ENCODE measurements at places on chromosomes 1 and 21.

GRCh38 chr1:61904354-61904753, 162.1 kb downstream of the PATJ start:
- DNase-seq: no peak

- no peak for DNase-seq
Observed at GRCh38 chr1:60809204-60809980, 273.0 kb upstream of the NFIA start.

DNA sequence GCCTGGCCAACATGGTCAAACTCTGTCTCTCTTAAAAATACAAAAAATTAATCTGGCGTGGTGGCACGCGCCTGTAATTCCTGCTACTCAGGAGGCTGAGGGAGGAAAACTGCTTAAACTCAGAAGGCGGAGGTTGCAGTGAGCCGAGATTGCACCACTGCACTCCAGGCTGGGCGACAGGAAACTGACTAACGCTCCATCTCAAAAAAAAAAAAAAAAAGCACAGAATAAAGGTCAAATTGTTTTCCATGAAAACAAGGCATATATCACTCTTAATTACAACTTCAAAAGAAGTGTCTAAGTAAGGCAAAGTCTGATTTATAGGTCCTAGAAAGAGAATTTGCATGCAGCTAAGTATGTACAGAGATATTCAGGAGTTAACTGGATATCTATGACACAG, 25.6 kb downstream of the EYA3 start:
- peak; percentile 49 for DNase-seq

- DNase-seq: no peak
Observed at GRCh38 chr1:117466761-117467160, 99.5 kb downstream of the MAN1A2 start.

DNA sequence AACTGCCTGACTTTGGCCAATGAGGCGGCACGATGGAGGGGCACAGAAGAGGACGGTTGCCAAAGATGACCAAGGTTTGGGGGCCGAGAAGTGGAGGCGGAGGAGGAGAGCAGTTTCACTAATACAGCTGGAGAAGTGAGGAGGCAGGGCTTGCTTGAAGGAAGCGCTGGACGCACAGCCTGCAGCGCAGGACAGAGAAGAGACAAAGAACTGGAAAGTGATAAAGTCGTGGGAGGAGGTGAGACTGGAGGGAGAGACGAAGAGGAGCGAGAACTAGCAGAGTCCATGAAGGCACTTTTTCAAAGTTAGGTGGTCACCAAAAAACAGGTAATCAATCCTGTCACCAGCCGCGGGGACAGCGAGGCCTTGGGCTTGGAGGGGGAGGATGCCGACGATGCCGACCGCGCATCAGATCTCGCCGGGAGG, 771 bp downstream of the PACC1 start:
- no peak for DNase-seq

DNA sequence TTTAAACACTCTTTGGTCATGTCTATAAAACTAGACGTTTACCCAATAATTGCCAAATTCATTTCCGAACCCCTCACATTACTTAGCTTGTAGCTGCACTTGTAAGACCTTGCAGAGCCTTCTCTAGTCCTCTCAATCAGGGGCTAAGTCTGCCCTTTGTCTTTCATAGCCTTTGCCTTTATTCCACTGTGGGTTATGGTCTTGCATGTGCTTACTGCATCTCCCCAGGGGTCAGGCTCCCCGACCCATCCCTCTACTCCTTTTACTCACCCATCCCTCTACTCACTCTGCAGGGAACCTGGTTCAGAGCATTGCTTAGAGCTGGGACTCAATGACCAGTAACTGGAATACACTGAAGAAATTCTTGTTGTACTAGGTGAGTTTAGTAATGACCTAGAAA, 235.4 kb downstream of the PCP4 start:
- no peak for DNase-seq

GRCh38 chr1:244755673-244756072, 79.8 kb upstream of the COX20 start:
- no peak for DNase-seq

DNA sequence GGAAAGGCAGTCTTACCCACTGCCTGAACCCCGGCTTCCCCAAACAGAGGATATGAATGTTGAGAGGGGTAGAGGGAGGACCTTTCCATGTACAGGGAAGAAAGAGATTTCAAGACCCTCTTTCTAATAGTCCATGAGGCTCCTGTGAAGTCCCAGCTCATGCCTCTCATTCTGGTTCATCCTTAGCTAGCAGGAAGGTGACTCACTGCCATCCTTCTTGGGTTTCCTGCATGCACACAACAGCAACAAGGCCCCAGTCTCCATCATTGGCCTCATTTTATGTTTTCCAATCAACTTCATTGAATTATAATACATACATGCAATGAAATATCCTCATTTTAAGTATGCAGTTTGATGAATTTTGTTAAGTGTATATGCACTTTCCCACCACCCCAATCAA, 46.2 kb downstream of the SYT2 start:
- no peak for DNase-seq

DNA sequence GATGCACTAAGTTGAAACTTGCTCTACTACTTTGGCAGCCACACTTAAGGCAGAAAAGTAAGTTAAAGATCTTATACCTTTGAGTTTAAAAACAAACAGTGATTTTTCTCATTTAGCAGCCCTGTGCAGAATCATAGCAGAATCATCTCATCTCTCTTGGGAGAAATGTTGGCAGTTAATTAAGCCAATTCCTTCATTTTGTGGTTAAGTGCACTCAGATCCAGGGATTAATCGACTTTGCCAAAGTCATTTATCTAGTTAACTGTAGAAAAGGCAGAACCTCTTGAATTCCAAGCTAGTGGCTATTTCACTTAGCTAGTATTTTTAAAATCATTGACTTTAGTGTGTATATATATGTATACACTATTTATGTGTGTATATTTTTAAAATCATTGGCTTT, 125.0 kb downstream of the GPR52 start:
- no peak for DNase-seq

- no peak for DNase-seq
Observed at GRCh38 chr21:36105327-36105842, 29.5 kb upstream of the CBR3 start.

DNA sequence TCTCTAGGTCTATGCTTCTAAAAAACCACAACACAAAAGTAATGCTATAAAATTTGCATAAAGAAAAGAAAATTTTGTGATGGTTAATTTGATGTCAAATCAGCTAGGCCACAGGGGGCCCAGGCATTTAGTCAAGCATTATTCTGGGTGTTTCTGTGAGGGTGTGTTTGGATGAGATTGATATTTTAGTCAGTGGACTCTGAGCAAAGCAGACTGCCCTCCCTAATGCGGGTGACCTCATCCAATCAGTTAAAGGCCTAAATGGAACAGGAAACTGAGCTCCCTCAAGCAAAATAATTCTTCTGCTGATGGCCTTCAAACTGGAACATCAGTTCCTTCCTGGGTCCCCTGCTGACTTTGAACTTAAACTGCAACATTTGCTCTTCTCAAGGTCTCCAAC, 358.0 kb downstream of the DSCAM start:
- no peak for DNase-seq

DNA sequence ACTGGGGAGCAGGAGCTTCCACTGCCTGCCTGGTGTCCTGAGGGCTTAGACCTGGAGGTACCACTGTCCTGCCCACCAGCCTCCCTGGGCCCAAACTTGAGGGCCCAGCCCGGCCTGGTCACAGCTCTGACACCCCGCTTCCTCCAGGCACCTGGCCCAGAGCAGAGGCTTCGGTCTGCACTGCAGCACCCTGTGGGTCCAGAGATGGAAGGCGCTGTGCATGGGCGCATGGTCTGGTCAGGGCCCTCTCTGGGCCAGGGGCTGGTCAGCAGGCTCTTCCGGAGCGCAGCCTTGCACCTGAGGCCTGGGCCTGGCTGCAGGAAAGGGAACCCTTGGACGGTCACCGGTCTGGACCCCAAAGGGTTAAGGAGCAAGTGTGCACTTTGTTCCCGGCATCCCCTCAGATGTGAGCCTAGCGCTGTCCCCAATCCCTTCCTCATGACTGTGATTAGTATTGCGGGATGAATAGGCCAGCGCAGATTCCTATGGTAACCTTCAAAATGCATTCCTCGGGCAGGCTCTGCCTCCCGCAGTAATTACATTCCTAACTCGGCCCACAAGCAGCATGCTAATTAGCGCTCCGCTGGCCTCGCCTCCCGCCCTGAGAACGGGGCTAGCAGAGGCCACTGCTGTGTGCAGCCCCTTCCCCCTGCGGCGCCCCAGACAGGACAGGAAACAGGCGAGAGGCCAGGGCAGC, 36.3 kb downstream of the PRDM16 start:
- no peak for DNase-seq

- no peak for DNase-seq
Observed at GRCh38 chr1:25815208-25816111, 4.3 kb upstream of the MTFR1L start.

DNA sequence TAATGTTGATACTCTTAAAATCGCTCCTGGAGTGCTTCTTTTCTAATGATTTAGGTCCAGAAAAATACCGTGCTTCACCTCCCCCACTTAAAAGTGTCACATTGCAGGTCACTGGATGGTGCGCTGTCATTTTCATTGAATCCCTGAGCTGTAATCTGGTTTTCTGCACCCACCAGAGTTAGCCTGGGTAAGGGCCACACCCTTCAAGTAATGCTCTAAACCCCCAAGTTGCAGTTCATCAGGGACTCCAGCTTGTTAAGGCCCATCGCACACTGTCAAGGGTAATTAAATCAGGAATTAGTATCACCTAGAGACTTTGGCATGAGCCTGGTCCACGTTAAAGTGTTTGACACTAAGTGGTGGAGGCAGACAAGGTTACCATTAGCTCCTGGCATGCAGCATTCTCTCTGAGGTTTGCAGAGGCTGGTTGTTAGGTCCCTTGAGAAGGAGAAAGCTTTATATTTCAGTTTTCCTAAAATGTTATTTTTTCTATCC, 34.0 kb downstream of the ASTN1 start:
- DNase-seq: no peak

GRCh38 chr1:76959556-76959955, 92.3 kb downstream of the ST6GALNAC5 start:
- no peak for DNase-seq

DNA sequence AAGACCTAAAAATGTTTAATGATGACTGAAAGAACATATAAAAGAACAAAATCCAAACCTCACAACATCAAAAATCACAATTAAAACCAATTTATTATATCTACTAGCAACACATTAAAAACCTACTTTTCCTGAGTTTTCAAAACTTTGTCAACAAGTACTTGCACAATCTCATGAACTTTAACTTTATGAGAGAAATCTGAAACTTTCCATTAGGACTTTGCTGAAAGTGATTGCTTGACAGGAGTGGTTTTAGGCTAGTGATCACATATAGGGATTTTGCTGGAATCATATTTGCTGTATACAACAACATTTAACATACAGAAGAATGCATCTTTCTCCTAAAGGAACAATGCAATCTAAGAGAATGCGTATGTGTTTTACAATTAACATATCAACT, 13.2 kb downstream of the HNRNPR start:
- DNase-seq: no peak

DNA sequence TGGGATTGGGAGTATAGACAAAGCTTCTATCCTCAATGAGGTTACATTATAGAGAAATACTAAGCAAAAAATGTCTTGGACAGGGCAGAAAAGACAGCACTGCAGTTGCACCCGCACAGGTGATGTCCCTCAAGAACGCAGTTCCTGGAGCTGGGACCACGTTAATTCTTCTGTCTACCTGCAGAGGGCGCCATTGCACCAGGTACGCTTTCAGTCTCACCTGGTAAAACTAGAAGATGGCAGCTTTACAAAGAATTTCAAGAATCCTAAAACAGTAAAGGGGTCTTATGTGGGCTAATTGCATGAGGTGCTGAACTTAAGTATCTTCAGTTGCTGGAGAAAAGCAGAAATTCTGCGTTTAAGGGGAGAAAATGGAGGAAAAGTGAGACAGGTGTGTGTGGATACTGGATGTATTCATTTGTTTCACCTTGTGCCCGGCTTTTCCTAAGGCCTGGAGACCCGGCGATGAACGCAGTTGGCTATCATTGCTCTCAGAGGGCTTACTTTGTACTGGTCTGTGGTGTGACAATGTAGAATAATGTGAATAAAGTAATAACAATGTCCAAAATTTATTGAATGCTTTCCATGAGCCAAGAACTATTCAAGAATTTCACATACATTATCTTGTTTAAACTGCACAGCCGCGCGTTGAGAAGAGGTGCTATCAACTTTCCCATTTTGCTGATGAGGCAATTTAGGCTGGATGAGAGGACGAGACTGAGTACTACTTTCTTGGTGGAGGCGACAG, 276.3 kb upstream of the GREM2 start:
- no peak for DNase-seq

- no peak for DNase-seq
Observed at GRCh38 chr1:189790335-189790734, 687.3 kb downstream of the BRINP3 start.

DNA sequence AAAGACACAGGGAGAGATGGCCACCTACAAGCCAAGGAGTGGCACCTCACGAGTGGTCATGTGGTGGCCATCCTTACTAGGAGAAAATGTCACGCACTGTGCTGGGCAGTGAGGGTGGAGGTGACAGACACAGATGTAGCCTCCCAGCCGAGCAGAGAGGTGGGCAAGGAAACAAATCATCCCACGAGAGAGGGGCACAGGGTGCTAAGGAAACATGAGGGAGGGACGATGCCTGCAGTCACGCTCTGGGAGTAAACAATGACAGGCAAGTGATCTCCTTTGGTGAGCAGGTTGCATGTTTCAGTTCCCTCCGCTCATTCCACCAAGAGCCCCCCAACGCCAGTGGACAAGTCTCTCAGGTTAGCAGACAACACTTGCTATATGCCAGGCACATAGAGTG, 65.8 kb downstream of the CD247 start:
- DNase-seq: peak; percentile 13

DNA sequence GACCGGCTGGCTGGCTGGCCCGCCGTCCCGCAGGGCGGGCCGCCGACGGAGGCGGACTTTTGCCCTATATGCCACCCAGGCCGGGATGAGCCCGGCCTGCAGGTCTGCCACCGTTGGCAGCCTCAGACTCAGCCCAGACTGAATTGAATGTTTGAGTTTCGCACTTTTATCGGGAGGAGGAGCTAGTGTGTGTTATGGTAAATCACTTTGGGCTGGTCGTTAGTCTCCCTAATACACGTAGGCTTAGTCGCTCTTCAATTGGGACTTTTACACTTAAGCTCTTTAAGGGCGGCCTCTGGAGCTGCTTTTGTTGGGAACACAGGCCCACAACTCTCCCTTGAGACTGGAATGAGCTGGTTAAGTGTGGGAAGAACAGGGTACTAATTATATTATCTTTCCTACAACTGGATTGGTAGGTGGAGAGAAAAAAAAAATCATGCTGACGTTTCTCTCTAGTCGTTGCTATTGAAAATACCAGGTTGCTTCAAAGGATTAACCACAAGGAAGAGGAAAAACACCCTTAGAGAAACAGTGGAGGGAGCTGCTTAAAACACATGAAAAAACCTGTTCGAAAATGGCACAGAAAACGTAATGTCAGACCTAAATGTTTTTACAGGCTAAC, 1.4 kb upstream of the IRF2BP2 start:
- peak; percentile 72 for DNase-seq

DNA sequence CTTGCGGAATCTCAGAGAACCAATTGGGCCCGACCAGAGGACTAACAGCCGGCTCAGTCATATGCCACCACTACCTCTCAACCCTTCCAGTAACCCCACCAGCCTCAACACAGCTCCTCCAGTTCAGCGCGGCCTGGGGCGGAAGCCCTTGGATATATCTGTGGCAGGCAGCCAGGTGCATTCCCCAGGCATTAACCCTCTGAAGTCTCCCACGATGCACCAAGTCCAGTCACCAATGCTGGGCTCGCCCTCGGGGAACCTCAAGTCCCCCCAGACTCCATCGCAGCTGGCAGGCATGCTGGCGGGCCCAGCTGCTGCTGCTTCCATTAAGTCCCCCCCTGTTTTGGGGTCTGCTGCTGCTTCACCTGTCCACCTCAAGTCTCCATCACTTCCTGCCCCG, 49.8 kb downstream of the ACP6 start:
- no peak for DNase-seq

All from CD4-positive, alpha-beta T cell treated with Interleukin-6 for 4 hours (primary cell).